ENCODE measurements at places on chromosomes 4 and X. TPM values are rescaled to one million over a fixed set of nuclear protein-coding genes. Genes with fewer than 3 reads are reported as not detected.

DNA sequence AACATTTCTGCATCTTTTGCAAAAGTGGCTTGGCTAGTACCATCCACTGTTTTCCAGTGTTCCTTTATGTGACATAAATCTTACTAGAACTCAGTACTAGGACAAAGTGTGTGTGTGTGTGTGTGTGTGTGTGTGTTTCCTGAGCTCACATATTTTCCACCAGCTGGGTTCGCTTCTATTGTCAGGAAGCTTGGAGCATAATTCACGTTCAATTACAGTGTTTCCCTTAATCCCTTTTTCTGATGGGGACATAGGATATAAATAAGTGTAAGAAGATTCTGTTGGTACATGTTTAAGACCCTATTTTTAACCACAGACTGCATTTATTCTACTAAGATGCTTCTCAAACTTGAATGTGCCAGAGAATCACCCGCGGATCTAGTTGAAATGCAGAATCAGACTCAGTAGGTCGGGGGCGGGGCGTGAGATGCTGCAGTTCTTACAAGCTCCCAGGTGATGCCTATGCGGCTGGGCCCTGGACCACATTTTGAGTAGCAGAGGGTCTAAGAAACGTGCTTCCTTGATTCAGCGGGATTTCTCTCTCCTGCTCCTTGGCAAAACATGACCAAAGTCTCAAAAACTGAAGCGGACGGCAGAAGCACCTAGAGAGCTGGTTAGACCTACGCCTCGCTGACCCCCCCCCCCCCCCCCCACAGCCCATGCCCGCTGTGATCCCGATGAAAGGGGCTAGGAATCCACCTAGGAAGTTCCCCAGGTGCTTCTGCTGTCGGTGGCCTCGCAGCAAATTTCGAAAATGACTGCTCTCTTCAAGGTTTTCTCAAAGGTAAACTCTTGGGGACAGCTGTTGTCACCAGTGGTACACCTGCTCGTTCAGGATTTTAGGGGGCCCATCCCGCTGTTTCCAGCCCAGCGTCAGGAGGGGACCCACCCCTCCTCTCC is 797 bp downstream of the CD99L2 start:
- DNase-seq = peak; percentile 7

The SMPX gene
- total RNA-seq = not detected

The NUDT6 gene
- 10.0 TPM for total RNA-seq

GRCh38 chr4:126513596-126513995 is 1119.2 kb upstream of the INTU start:
- no peak for DNase-seq

- no peak for DNase-seq
Observed at GRCh38 chr4:137367620-137368019, 164.7 kb downstream of the PCDH18 start.

DNA sequence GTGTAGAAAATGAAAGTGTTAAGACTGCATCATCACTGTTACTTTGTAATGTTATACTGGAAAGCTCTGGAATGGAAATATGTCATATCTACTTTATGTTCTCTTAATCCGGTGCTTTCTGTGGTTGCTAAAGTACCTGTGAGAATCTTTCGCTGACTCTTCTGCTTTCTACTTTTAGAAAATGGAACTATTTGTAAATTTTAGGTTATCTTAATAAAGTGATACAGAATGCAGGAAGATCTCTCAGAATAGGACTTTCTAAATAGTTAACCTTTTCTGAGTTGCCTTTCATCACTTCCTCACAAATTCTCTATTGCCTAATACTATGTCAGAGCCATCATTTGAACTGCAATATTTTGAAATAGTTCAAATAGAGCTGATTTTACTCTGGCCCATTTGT is 69.3 kb downstream of the BMP2K start:
- no peak for DNase-seq

The DDIT4L gene
- 3.9 TPM for total RNA-seq

The PRICKLE3 gene
- total RNA-seq = 6.9 TPM

DNA sequence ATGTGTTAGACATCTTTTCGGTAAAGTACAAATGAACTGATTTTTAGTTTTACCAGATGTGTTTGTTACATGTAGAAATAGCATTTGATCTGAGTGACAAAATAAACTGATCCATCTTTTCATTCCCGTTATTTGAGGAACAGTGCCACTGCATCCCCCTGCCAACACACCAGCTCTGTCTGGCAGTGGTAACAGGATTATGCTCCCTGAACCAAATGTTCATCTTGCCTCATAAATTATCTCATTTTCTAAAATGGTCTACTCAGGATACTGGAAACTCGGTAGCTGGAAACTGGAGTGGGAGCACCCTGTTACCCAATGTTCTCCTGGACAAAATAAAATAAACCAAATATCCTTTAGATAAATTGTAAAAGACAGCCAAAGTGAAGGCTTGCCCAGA is 171.6 kb downstream of the FAT4 start:
- no peak for DNase-seq

GRCh38 chr4:163591614-163592020 is 97.1 kb downstream of the TMA16 start:
- no peak for DNase-seq

The HTN1 gene
- not detected for total RNA-seq

The GNRHR gene
- total RNA-seq = not detected

DNA sequence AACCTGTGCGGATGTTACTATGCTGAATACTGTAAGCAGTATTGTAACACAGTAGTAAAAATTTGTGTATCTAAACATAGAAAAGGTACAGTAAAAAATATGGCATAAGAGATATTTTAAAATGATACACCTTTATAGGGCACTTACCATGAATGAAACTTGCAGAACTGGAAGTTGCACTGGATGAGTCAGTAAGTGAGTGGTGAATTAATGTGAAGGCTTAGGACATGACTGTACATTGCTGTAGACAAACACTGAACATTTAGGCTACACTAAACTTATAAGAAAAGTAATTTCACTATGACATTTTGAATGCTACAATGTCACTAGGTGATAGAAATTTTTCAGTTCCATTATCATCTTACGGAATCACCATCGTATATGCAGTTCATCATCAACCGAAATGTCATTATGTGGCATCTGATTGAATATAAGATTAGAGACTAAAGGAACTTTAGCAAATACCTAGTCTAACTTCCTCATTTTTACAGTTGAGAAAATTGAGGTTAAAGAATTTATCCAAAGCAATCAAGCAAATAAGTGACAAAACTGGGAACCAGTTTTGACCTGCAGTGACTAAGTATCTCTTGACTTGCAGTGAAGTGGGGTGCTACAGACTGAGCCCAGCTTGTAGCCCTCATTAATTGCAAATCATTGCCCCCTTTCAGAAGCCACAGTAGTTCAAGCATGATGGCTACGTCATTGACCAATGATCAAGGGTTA is 55.3 kb downstream of the EGF start:
- DNase-seq = peak; percentile 87

The EGF gene
- total RNA-seq = 1.7 TPM

DNA sequence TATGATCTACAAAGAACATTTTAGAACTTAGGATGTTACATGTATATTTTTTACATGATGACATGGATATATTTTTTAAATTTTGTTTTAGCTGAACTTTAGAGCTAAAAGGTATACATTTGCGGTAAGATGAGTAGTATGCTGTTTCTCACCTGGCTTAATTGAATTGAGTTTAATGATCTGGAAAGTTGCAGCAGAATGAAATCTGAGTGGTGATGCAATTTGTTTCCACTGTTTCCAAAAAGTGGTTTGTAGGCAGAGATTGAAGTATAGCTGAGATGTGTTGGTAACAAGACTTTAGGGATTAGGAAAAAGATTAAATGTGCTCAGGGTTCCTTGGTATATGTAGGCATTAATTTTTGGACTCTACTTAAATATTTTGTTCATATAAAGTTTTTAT is 68.1 kb downstream of the HPF1 start:
- DNase-seq = peak; percentile 57

DNA sequence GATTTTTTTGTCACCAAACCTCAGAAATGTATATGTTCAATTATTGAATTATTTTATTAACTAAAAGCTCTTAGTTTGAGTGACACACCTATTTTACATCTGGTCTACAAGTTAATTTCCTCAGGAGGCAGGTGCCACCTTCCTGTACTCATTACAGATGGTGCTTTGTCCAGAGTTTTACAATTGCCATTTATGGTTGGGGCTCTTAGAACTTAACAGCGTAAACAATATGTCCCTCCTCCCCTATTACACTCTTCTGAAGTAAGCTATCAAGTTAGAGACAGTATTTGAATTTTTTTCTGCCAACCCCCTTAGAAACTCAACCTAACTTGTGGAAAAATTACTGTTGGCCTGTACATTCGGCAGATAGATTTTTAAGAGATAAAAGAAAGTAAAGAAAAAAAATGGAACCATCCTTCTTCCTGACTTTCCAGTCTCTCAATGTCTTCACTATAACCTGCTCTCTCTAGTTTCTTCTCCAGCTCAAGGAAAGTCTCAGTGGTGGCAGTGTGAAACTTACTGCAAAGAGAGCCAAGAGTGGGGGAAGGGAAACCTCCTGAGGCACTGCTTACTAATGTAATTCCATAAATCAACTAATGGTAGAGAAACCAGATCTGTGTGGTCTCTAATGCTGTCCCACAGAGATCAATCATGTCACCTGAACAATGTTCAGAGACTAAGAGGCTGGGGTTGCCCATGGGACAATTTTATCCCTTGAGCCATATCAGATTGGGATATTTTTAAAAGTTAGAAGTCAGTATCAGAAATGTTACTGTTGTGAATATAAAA is 7.8 kb downstream of the CXXC4 start:
- DNase-seq = peak; percentile 31

The ZNF711 gene
- 2.6 TPM for total RNA-seq

DNA sequence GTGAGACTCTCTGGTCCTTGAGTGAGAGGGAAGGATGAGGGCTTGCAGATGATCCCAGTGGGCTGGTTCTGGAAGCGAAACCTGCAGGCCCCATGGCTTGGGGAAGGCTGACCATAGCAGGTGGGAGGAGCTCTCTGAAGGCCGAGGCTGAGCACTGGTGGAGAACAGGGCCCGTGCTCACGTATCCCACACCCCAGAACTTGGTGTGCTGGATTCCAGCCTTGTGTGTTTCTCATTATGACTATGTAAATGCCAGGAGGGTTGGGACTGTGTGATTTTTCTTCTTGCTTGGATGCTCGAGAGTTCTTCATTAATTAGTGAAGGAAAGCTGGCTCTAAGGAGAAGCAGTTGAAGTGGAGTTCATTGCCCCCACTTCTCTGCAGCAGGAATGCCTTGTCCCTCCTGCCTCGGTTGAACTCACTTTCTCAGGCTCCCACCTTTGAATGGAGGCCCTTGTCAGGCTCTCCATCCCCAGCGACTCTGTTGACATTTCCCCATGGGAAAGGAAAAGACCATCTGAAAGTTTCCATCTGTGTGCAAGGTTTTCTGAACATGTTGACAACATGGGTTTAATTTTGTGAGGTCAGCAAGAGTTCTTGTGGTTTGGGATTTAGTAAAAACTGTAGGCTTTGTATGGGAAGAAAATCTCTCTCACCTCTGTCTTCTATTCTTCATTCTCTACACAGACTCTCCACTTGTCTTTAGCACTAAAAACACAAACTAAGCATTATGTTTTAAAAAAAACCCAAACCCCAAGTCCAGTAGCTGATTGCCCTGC is 57.7 kb downstream of the TBL1X start:
- peak; percentile 32 for DNase-seq

GRCh38 chr4:38442073-38442788 is 221.8 kb upstream of the KLF3 start:
- no peak for DNase-seq

GRCh38 chr4:138871555-138871875 is 144.1 kb upstream of the NOCT start:
- DNase-seq = no peak

DNA sequence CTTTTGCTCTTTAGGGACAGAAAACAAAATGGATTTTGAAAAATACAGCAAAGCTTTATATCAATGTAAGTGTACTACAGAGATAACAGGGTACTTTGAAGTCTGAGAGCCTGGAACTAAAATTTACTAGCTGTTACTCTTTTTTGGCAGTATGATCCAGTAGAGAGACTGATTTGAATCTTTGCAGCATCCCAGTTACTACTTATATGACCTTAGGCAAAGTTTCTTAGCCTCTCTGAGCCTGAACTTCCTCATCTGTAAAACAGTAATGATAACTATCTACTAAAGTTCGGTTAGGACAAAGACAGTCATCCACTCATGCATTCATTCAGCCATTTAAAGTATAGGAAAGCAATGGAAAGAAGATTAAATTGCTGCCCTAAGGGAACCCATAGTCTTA is 10.1 kb downstream of the BRWD3 start:
- DNase-seq = no peak
